ENCODE measurements at places on chromosomes 12 and 14.
A peak's percentile ranks its signal among the peaks of the same experiment; 100 is the strongest.

DNA sequence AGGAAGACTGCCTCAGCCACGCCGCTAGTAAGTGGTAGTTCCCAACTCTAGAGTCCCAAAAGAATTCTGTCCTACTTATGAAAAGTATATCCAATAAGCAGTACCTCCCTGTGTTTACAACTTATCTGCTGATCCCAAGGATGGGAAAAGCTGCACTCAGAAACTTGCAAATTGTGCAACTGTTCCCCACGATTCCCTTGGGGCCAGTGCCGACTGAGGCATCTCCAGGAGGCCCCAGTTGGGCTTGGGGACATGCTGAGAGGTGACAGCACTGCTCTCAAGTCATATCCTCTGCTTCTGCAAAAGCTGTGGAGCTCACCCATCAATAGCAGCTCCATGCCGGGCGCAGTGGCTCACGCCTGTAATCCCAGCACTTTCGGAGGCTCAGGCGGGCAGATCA is 23.7 kb downstream of the SPRING1 start:
- H3K4me1 ChIP-seq = 0 out of 2 replicates have a peak, but pooled peaks cover 7% of the 10 kb centered on the region
- no peak overlapping the region for H3K27ac ChIP-seq
- no peaks in the 10 kb centered on the region for H3K27me3 ChIP-seq
- H3K4me3 ChIP-seq = no peak overlapping the region
- peaks cover 9% of the 10 kb centered on the region for H3K36me3 ChIP-seq

DNA sequence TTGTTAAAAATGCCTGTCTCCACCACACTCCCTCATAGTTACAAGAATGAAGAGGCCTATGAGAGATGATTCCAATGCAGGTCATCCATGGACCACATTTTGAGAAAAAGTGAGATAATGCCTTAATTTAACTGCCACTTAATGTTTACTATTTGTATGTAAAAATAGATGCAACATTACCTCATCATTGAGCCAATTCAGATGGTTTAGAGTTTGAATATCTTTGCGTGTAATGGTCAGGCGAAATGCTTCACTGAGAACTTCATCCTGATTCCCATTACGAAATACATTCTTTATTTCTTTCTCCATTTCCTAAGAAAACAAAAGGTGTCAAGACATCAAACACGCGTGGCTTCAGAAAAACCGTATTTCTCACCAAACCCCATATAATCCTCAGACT is 42.3 kb downstream of the SENP1 start:
- no peak for DNase-seq
- no peak overlapping the region for H3K27ac ChIP-seq
- H3K4me1 ChIP-seq = no peaks in the 10 kb centered on the region
- peaks cover 42% of the 10 kb centered on the region for H3K36me3 ChIP-seq

DNA sequence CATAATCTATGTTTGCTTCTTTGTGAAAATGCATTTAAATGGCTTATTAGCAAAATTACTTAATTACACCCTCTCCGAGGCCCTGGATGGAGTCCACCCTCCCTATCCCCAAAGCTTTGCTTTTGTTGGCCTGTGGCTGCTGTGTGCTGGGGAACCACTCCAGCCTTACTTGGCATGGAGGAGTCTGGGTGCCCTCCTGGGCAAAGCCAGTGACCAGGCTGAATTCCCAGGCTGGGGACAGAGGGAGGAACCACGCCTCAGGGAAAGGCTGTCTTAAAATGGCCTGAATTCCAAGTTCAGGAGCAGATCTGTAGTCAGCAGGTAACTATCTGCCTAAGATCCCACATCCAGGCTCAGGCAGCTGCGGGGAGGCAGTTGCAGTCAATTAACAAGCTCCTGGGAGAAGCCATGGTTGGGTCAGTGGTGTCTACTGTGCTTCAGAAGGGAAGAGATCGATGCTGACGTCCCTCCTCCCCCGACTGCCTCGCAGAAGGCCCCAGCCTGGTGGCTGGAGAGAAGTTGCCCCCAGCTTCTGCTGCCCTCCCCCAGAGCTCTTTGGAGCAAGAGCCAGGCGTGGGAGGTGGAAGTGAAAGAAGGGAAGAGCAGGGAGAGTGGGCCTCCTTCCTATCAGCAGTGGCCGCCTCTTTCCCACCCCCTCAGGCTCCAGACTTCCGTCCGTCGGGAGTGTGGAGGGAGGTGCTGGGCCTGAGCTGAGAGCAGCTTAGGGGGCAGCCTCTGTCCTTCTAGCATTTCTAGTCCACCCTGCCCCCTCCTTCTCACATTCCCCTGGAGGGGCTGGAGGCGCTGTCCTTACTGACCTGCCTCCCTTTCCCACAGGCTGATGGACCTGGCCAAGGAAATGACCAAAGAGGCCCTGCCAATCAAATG is 11.3 kb downstream of the VASH1 start:
- H3K27ac ChIP-seq = no peak overlapping the region
- peaks cover 4% of the 10 kb centered on the region for H3K27me3 ChIP-seq
- peak; percentile 49 for DNase-seq
- H3K4me1 ChIP-seq = no peaks in the 10 kb centered on the region

- no peaks in the 10 kb centered on the region for H3K4me1 ChIP-seq
- no peak overlapping the region for H3K4me3 ChIP-seq
- no peak for DNase-seq
- H3K36me3 ChIP-seq = no peaks in the 10 kb centered on the region
- H3K27ac ChIP-seq = no peak overlapping the region
- no peaks in the 10 kb centered on the region for H3K27me3 ChIP-seq
Observed at GRCh38 chr12:87127272-87127671, 871.1 kb upstream of the MGAT4C start.

DNA sequence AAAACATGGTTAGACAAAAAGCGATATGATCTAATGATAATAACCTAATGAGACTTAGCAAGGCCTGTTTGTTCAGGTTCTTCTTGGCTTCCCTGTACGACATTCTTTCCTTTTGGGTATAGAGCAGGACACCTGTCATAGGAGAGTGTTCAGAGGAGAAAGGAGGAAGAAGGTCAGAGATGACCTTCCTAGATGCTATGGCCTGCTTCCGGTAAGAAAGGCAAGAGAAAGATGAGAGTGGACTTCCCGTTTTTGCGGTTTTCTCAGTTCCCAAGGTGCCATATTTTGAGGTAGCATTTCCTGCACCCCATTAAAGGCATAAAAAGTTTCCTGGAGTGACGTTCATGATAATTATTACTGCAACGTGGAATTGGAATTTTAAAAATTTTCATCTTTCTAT is 8.7 kb downstream of the CLEC4E start:
- H3K27ac ChIP-seq = no peak overlapping the region
- no peak for DNase-seq
- no peaks in the 10 kb centered on the region for H3K36me3 ChIP-seq
- H3K27me3 ChIP-seq = no peaks in the 10 kb centered on the region

- H3K4me1 ChIP-seq = no peaks in the 10 kb centered on the region
- no peak overlapping the region for H3K27ac ChIP-seq
- DNase-seq = no peak
- no peaks in the 10 kb centered on the region for H3K27me3 ChIP-seq
- peaks cover 86% of the 10 kb centered on the region for H3K36me3 ChIP-seq
- H3K4me3 ChIP-seq = no peak overlapping the region
Observed at GRCh38 chr12:132736913-132737312, 24.7 kb downstream of the ANKLE2 start.

GRCh38 chr12:7128681-7129286 is at the start of gene RBP5:
Gene RBP5 (minus strand): TSS chr12:7128889. CDS start chr12:7128775, 114 bp downstream.
- no peak for DNase-seq
- H3K4me3 ChIP-seq = peak within 1 kb of the TSS; percentile 57
- no peak within 1 kb of the TSS for H3K27ac ChIP-seq
- no peaks in the 10 kb centered on the region for H3K36me3 ChIP-seq
- peaks cover 9% of the 10 kb centered on the region for H3K27me3 ChIP-seq

- no peak for DNase-seq
- H3K4me1 ChIP-seq = no peaks in the 10 kb centered on the region
- H3K36me3 ChIP-seq = no peaks in the 10 kb centered on the region
- H3K27me3 ChIP-seq = peaks cover 42% of the 10 kb centered on the region
- H3K27ac ChIP-seq = no peak overlapping the region
Observed at GRCh38 chr14:105489542-105490266, 1.3 kb upstream of the TEDC1 start.

GRCh38 chr12:132474237-132474741 is 15.7 kb upstream of the FBRSL1 start:
- DNase-seq = no peak
- H3K4me1 ChIP-seq = no peaks in the 10 kb centered on the region
- no peaks in the 10 kb centered on the region for H3K36me3 ChIP-seq
- no peak overlapping the region for H3K4me3 ChIP-seq
- H3K27me3 ChIP-seq = peaks cover 8% of the 10 kb centered on the region

DNA sequence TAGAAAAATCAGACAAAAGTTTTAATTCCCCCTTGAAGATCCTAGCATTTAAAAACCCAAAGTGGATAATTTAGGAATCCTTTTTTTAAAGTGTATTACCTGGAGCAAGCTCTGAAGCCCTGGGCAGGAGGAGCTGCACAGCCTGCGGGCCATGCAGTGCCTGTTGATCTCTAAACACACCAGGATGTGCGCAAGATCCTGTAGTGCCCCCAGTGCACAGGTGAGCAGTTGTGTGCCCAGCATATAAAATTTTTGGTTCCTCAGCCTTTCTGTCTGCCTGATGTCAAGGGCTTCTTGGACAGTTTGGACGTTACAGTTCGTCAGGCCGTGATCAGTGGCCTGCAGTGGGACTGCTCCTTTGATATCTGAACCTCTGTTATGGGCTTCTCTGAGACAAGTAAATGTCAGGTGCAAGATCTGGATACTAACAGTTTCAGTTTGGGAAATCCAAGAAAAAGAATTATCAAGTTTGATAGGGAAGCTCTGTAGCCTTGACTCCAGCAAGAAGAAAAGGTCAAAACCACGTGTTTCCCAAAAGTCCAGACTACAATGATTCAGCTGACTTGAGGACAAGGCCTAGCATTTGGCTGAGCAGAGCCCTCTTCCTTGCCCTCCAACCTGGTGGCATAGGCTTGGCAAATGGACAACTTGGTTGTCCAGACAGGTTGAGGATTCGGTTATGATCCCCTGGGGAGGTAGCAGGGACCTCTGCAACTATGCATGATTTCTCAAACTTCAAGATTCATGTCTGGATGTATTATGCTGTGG is 1.0 kb downstream of the ATXN7L3B start:
- no peaks in the 10 kb centered on the region for H3K27me3 ChIP-seq
- DNase-seq = no peak
- peak overlapping the region; percentile 92 for H3K27ac ChIP-seq
- H3K4me3 ChIP-seq = peak overlapping the region; percentile 95
- H3K36me3 ChIP-seq = peaks cover 8% of the 10 kb centered on the region

- H3K36me3 ChIP-seq = no peaks in the 10 kb centered on the region
- H3K4me3 ChIP-seq = no peak overlapping the region
- DNase-seq = no peak
- no peak overlapping the region for H3K27ac ChIP-seq
- no peaks in the 10 kb centered on the region for H3K4me1 ChIP-seq
- no peaks in the 10 kb centered on the region for H3K27me3 ChIP-seq
Observed at GRCh38 chr12:104490850-104491249, 34.1 kb downstream of the CHST11 start.

All from H1 (cell line).